ENCODE measurements at places on chromosomes 2 and 18.

GRCh38 chr2:246489-247144 lies 17.2 kb downstream of the SH3YL1 start:
- DNase-seq: peak; percentile 8

- no peak for DNase-seq
Measured at GRCh38 chr18:24947521-24948305, 404.3 kb downstream of the ZNF521 start.

DNA sequence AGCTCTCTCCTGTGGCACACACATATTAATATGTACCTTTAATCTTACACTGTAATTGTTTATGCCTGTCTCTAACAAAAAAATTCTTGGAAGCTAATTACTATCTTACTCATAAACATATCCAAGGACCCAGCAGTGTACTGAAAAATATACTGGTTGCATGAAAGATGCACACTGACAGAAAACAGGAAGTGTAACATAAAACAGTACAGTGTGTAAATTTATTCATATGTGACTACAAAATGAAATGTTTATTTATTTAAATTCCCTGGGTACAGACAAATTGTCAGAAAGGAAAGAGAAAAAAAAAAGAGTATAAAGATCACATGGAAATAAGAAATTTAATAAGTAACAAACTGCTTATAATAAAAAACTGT lies 28.5 kb downstream of the TMEM131 start:
- DNase-seq: no peak

GRCh38 chr2:171626949-171627348 lies 60.3 kb upstream of the DYNC1I2 start:
- DNase-seq: no peak

- no peak for DNase-seq
Measured at GRCh38 chr2:113765276-113765675, 8.8 kb upstream of the SLC35F5 start.

- no peak for DNase-seq
Measured at GRCh38 chr18:10023853-10024570, 110.2 kb downstream of the VAPA start.

GRCh38 chr2:31467426-31467825 lies 52.9 kb upstream of the XDH start:
- no peak for DNase-seq

DNA sequence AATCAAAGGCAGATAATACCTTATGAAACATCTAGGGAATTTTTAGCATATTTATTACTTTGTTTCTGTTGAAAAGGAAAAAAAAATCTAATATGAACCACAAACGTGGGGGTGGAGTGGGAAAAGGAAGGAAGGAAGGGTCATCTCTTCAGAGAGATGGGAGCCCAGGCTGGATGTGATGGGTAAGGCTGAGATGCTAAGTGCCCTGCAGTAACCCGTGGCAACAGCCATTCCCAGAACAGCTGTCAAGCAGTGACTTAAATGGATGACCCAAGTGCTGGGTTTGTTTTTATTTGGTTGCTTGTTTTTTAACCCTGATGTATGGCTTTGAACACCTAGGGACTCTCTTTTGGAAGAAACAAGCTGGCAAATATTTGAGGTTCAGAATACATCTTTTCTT lies 50.7 kb upstream of the KLF7 start:
- no peak for DNase-seq

DNA sequence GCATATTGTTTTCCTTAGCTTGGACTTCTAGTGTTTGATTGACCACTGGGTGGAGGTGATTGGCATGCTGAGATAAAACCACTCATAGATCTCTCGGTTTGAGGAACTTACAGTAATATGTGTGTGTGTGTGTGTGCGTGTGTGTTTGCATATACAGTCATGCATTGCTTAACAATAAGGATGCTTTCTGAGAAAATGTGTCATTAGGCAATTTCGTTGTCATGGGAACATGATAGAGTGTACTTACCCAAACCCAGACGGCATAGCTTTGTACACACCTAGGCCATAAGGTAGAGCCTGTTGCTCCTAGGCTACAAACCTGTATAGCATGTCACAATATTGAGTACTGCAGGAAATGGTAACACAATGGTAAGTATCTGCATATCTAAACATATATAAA lies 167.3 kb downstream of the NYAP2 start:
- no peak for DNase-seq

GRCh38 chr2:198408171-198408570 lies 603.8 kb downstream of the PLCL1 start:
- DNase-seq: no peak

DNA sequence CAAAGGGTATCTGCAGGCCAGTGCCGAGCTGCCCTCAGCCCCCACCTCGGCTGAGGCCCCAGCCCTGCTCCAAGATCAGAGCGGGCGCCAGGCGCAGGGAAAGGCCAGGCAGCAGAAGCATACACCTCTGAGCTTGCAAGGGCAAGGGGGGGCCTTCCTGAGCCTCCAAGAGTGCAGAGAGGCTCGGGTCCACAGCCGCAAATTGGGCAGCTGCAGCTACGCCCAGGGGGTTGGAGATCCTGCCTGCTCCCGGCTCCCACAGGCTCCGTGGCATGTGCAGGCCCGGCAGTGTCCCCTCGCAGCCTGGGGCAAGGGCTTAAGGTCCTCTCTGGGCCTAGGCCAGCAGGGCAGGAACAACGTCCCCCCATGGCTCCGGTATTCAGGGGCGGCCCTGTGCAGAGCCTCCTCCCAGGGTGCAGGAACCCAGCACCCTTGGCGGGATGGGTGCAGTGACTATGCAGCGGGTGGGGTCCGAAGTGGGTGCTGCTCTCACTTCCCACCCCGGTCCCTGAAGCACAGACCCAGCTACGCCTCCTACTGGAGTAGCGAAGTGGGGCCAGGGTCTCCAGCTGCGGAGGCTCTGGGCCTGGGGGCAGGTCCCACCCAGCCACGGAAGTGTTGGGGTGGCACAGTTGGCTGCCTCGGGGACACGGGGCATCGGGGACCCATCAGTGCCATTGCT lies 120.2 kb upstream of the TMEFF2 start:
- no peak for DNase-seq

- DNase-seq: no peak
Measured at GRCh38 chr2:216974321-216975302, 114.7 kb upstream of the TNP1 start.

DNA sequence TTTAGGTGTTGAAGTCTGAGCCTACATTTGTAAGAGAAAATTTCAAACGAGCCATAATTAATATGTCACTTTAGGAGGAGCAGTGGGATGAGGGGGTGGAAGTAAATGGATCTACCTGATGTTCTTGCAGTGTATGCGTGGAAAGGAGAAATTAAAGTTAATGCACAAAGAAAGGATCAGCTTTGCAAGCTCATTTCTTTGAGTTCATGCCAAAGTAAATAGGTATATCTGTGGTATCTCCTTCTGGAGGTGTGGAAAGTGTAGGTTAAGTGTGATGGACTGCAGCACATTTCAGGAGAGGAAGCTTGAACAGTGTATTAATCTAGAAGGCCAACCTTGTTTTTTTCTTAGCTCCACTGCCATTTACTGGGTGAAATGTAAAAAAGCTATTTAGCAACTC lies 307.5 kb upstream of the ZEB2 start:
- DNase-seq: no peak

- no peak for DNase-seq
Measured at GRCh38 chr18:35778850-35779627, 193.4 kb upstream of the RMP24 start.

GRCh38 chr2:100395532-100396350 lies 21.7 kb downstream of the CHST10 start:
- no peak for DNase-seq

GRCh38 chr18:61587865-61588264 lies 254.6 kb downstream of the CDH20 start:
- DNase-seq: no peak

DNA sequence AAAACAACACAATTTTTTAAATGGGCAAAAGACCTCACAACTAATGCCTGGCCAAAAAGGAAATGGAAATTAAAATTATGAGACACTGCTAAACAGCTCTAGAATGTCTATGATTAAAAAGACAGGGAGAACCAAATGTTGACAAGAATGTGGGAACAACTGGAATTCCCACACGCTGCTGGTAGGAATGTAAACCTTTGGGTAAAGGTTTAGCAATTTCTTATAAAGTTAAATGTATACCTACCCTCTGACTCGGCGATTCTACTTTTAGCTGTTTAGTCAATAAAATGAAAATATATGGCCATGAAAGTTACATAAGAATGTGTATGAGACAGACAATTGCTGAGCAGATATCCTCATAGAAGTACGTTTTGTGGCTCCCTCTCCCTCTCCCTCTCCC lies 60.9 kb downstream of the ATF2 start:
- DNase-seq: no peak

DNA sequence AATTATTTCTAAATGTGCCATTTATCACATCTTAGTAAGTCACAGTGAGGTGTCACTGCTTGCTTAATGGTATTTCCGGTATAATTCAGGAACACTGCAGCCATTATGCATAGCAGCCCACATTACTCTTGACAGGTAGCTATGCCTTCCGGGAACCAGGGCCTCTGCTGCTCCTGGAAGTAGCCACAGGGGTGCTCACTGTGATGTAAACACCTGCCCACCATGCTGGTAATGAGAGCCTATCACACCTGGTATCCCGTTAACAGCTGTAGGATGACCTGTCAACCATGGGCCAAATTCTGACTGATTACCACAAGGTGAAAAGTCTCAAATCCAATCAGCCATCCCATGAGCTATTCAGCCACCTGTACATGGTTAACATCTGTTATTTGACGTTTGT lies 647.0 kb upstream of the NXPH2 start:
- DNase-seq: no peak

DNA sequence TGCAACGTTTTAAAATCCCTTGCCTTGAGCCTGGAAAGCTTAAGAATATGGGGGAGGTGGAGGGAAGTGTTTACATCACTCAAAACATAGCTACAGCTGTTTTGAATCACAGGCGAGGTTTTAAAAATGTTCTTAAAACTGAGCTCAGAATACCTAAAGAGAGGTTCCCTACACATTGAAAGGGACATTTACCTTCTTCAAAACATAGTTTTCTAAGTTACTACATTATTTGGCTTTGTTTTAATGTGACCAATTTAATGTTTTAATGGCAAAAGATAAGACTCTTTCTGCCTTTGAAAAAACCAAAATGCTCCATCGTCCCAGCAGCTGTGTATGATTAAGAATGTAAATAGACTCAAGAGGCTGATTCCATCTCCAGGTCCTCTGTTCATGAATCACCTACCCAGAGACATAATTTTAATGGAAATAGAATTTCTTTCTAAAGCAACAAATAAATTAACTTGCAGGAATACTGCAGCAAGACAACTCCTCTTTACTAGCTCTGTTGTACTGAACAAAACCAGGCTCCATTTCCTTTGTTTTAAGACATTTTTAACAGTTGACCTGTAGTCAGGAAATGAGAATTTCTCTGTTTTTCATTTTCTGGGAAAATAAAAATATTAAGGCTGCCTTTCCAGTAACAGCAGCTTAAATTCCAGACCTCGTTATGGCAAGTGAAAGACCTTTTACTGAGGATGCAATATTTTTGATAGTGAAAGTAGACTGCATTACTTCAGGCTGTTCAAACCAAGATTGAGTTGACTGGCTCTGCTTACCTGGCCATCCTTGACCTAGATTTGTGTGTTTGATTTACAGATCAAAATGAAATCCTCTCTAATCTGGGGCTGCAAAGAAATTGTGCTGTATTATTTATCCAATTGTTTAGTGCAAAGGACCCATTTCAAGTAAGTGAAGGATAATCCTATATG lies 33.7 kb upstream of the WDR75 start:
- no peak for DNase-seq

DNA sequence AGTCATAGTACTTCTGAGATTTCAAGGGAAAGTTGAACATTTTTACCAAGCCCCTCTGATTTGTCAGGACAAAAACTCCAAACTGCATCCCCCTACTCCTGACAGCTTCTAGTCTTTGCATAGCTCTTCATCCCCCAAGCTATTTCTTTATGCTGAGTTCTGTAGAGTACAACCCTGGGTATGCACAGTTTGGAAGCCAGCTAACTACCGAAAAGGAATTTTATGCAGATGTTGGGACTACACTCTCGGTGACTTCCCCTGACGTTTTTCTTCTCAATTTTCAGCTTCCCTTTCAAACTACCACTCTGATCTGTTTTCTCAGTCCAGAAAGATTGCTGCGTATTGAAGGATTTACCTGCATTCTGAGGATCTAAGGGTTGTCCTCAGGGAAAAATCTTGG lies 1060.2 kb upstream of the ACVR2A start:
- DNase-seq: no peak

- no peak for DNase-seq
Measured at GRCh38 chr2:230203110-230203676, 16.6 kb downstream of the SP110 start.

- no peak for DNase-seq
Measured at GRCh38 chr2:102346381-102347130, 9.0 kb upstream of the IL18R1 start.

GRCh38 chr2:181683518-181684453 lies 3.5 kb upstream of the NEUROD1 start:
- no peak for DNase-seq

DNA sequence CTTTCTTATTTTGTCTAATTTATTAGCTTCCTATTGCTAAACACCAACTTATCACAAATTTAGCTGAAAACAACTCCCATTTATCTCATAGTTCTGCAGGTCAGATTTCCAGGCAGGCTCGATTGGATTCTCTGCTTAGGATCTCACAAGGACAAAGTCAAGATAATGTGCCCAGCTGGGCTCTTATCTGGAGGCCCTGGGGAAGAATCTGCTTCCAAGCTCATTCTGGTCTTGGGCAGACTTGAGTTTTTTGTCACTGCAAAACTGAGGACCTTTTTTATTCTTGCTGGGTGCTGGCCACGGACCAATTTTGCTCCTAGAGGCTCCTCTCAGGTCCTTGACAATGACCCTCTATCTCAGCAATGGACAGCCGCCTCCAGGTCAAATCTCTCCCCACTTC lies 215.5 kb downstream of the TRIB2 start:
- no peak for DNase-seq

DNA sequence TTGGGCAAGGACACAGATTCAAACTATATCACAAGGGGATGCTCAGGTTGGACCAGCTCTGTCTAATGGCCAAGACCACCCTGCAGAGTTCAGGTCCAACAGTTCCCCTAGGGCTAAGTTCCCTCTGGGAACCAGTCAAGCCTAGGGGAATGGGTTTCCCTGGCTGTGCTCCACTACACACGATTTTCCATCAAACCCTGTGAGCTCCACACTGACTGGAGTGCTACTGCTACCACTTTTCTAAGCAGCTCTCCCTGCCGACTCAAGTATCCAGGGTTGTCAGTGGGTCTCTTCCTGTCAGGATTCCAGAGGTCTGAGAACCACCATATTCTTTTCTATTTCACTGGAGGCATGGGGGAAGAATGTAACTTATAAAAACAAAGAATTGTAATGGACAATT lies 280.4 kb upstream of the COL3A1 start:
- no peak for DNase-seq

DNA sequence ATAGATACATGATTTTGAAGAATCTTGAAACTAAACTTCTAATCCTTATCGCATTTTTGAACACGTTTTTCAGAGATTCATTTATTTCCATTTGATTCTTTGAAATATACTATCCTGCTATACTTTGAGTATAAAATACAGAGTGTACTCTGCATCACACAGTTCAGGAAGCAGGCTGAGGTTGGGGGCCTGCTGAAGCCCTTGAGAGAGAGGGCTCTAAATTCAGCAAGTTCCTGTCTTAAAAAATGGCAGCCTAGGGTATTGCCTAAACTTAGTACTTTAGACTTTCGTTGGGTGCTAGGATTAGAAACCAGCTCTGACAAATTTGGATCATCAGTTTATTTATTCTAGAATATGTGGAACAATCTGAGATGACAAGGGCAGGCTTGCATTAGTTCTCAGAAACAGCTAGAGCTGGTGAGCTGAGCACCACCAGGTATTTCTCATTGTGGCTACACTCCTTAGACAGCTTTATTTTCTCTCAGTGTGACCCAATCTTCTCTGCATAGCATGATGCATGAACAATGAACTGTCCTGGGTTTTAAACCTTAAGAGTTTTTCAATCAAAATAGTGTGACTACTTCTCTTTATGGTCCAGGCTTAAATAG lies 49.1 kb downstream of the TFPI start:
- DNase-seq: no peak

Data from activated CD4-positive, CD25-positive, alpha-beta regulatory T cell treated with anti-CD3 and anti-CD28 coated beads, Interleukin-2, amount 50 U/mL, for 16 hours (primary cell).